ENCODE measurements at places on chromosomes 2 and 18. TPM values are rescaled to one million over a fixed set of nuclear protein-coding genes. Genes with fewer than 3 reads are reported as not detected.

TSPYL6 gene
- not detected for total RNA-seq

G6PC2 gene
- not detected for total RNA-seq

FBXO36 gene
- 5.5 TPM for total RNA-seq

PCARE gene
- total RNA-seq = 0.02 TPM

PLA2R1 gene
- total RNA-seq = 43.8 TPM

SCN9A gene
- total RNA-seq = 1.8 TPM

RAB11FIP5 gene
- total RNA-seq = 40.7 TPM

ANKRD36 gene
- total RNA-seq = 12.7 TPM
